ENCODE measurements at places on chromosomes 7 and 10.

- DNase-seq = no peak
Measured at GRCh38 chr10:121613456-121613855, 15.2 kb upstream of the FGFR2 start.

DNA sequence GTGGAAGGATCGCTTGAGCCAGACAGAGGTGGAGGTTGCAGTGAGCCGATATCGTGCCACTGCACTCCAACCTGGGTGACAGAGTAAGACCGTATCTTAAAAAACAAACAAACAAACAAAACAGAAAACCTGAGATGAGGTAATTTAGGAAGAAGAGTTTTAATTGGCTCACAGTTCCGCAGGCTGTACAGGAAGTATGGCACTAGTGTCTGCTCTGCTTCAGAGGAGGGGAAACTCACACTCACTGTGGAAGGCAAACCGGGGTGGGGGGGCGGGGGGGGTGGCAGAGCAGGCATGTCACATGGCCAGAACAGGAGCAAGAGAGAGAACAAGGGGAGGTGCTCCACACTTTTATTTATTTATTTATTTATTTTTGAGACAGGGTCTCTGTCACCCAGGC is 5.1 kb downstream of the UBE2D4 start:
- DNase-seq = no peak

- no peak for DNase-seq
Measured at GRCh38 chr7:81267508-81267907, 348.7 kb upstream of the SEMA3C start.

DNA sequence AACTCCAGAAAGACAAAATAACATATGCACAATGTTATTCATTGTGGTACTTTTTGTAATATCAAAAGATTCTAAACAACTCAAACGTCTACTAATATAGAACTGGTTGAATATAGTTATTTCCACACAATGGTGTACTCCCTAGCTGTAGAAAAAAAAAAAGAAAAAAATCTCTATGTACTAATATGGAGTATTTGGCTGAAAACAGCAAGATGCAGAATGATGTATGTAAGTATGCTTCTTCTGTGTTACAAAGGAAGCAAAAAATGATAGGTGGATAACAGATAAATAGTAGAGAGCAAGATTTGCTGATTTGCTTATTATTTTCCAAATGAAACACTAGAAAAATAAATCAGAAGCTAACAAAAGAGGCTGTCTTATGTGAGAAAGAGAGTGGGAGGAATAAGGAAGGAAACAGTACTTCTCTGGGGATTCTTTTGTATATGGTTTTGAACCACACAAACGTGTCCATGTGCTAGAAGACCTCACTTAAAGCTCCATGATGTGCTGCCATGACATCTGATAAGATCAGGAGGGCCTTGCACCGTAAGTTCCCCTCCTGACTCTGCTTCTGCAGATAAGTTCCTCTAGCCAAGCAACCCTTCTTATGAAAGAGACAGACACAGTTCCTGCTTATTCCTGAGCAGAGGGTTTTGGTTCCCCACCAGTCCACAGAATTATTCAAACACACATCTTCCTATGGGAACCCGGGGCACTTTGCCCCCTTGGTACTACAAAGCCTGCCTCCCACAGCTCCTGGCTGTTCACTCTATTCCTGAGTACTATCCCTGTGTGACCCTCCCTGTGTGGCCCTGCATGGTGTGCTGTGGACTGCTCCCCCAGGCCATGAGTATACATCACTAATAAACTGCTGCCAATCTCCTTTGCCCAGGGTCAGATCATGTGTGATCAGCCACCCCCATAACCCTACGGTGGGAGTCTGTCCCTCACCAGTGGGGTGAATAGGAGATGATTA is 159.1 kb downstream of the CCDC71L start:
- no peak for DNase-seq

DNA sequence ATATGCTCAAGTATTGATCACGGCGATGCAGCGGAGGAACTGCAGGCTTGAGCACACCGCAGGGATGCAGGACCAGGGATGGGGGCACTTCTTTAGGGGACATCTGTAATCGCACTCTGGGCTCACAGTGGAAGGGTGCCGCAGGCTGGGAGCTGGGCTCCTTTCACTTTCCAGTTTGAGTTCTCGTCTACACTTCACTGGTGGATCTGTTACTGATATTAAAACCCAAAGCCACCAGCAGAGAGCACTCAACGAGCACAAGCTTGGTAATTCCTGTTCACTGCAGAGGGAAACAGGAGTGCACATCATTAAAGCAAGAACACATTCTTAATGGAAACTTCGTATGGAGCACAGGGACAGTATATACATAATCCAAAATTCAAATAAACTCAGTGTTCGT is 91.3 kb downstream of the PARD3 start:
- peak; percentile 61 for DNase-seq

- peak; percentile 52 for DNase-seq
Measured at GRCh38 chr7:155590215-155591018, 44.1 kb upstream of the CNPY1 start.

GRCh38 chr7:150556521-150557138 is 10.6 kb upstream of the GIMAP4 start:
- no peak for DNase-seq

GRCh38 chr7:88456490-88456889 is 149.8 kb upstream of the STEAP4 start:
- no peak for DNase-seq

DNA sequence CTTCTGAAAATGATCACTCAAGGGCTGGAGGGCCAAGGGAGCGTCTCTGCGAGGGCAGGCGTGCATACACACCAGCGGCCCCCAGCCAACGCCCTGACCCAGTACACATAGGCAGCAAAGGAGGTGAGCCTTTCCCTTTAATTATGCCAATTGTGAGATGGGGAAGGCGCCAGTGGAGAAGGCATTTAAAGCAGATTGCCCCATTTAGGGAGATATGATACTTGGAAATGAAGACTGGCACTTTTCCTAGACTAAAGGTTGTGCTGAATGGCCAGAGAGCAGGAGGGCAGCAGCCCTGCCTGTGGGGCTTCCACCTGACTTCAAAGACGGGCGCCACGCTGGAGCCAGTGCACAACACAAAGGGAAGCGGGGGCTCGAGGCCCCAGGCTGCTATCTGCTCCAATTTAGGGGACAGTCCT is 24.1 kb downstream of the HIPK2 start:
- no peak for DNase-seq

DNA sequence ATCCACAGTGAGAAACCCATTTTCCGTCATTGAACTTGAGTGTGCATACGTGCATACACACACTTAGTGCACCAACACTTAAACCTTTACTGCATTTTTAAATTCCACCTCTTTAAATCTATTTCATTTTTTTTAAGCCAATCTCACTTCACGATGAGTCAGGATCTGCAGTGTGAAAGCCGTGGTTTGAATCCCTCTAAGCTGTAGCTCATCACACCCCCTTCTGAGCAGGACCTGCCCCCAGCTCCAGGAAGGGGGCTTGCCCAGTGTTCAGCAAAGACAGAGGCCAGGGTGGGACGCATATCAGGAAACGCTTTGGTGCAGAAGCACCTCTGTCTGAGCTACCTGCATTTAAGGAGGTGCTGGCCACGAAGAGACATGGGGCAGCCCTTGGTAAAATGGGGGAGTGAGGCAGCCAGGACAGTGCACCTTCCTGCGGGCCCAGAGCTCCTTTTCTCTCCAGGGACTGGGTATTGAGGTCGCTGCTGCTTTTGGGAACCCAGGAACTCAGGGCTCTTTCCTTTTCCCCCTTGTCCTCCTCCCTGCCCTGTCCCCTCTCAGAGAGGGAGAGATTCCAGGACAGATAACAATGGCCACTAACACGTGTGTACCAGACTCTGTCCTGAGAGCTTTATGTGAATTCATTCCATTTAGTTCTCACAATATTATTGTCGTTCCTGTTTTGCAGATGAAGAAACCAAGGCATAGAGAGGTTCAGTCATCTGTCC is 21.7 kb downstream of the ZNF316 start:
- no peak for DNase-seq

Data from HFFc6 (cell line).